BJ (cell line): ENCODE measurements at places on chromosomes 13 and 19.

DNA sequence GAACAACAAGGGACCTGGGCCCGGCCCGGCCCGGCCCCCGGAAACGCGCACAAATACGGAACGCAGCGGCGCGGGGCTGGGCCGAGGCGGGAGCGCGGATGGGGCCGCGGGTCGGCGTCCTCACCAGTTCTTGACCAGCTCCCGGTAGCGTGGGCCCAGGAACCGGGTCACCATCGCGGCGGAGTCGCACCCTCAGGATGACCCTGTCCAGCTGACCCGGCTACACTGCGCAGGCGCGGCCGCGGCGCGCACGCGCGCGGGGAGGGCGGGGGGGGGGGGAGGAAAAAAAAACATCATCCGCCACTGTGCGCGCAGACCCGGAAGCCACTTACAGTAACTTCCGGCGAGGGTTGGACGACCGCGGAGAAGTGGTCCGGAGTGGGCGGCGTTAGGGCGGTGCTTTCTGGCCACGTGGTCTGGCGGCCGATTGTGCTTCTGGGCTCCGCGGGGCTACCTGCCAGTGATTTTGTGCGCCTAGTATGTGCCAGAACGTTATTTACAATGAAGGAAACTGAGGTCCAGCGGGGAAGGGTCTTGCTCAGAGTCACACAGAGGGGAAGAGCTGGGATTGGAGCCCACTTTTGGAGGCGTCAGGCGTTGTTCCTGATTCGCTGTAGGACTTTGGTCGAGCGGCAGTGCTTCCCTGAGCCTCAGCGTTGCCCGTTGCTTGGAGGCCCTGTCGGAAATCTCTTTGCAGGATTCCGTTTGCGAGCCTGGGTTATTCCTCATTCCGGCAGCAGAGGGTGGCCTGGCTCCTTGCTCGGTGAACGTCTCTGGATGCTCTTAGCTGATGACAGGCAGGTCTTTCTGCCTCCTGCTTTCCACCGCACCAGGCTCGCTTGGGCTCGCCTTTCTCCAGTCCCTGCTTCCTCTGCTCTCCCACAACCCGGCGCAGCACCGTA is at the start of gene UQCR11:
TSS of gene UQCR11 (minus strand) at position 227 of the 902 bp plus-strand sequence. CDS start at position 174, 53 bp downstream.
- peak; percentile 81 for DNase-seq

- no peak for DNase-seq
Observed at GRCh38 chr19:1989513-1990229, 25.8 kb downstream of the BTBD2 start.

DNA sequence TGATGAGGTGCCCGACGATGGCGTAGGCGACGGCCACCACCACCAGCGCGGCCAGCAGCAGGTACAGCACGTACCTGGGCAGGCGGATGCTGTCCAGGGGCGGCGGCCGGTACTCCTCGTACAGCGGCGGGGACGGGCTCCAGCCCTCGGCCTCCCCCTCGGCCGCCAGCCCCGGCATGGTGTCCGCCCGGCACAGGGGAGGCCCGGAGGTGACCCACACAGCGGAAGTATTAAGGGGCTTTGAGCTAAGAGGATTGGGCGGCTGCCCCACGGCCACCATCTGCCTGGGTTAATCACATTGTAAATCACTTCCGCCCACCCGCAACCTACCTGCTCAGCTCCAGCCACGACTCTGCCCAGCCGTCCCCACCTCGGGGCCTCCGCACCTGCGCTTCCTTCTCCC is at the start of gene SMIM44:
TSS of gene SMIM44 (minus strand) at position 216 of the 403 bp plus-strand sequence. CDS start at position 178, 38 bp downstream.
- DNase-seq = no peak

- no peak for DNase-seq
Observed at GRCh38 chr13:38697197-38697596, 10.3 kb downstream of the FREM2 start.

DNA sequence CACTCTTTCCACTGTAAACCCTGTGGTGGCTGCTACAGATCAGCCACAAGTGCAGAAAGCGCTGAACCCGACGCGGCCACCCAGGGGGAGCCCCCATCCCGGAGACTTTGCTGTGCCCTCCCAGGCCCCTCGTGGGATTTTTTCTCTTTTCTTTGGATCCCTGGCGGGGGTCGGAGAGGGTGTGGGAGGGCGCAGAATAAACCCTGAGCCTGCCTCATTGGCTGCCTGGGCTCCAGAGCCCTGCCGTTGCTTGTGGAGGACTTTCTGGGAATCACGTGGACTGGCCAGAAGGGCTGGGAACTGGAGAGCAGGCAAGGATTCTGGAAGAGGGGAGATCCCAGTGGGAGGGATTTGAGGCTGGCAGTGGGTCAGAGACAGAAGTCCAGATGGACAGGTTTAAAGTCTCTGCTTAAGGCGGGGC is 24.9 kb downstream of the GADD45B start:
- no peak for DNase-seq

DNA sequence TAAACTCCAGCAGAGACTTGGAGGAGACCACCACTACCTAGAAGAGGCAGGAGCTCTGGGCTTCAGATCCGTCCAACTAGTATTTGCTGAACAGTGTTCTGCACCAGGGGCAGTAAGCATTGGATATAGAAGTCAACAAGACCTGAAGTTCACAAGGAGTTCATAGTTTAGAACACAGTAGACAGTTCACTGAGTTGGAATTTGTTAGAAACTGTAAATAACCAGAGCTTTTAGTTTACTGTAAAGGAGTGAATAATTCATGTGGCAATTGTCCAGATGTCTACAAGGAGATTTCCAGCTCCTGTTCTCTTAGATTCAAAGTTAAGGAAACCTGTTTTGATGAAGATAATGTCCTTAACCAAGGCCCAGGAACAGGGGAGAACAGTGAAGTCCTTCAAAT is 128.9 kb downstream of the COG6 start:
- DNase-seq = no peak

GRCh38 chr13:35475212-35475959 is 1.1 kb downstream of the MAB21L1 start:
- no peak for DNase-seq

DNA sequence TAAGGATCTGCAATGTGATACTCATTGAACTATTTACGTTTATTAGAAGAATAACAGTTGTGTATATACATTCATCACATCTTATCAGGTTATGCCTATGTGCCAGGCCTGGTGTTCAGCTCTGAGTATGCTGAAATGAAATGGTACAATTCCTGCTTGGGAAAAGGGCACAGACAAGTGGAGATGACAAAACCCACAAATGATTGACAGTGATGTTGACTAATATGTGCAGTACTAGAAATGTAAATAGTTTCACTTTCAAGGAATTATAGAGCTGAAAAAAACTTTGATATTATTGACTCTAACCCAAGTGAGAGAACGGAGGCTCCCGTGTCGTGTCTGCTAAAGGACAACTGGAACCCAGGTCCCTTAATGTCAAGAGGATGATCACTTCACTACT is 386.8 kb upstream of the DACH1 start:
- no peak for DNase-seq

GRCh38 chr13:106362707-106363106 is 172.8 kb downstream of the EFNB2 start:
- DNase-seq = no peak

- no peak for DNase-seq
Observed at GRCh38 chr13:28022848-28023518, 34.5 kb upstream of the URAD start.

DNA sequence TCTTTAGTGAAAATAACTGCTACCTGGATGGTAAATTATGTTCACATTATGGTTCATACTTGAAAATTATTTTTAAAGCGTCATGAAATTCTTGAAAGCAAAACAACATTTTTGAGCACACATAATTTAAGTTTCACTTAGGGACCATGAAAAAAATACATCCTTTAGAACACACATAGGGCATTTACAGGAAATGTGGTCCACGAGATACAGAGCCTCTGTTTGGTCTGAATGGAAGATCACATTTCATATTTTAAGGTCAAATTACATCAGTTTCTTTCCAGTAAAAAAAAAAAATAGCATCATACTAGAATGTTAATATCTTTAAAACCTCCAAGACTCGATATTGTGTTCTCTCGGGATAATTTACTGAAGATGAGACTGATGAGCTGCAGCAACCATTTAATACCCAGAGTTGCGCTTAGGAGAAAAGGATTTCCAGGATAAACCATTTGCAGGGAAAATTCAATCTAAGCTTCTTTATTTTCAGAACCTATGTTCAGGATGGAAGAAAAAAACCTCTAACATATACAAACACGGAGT is 720.7 kb downstream of the DIAPH3 start:
- no peak for DNase-seq

GRCh38 chr19:19260417-19261214 is 12.5 kb downstream of the TM6SF2 start:
- no peak for DNase-seq

GRCh38 chr19:12626958-12627357 is 16.2 kb downstream of the ZNF791 start:
- no peak for DNase-seq

DNA sequence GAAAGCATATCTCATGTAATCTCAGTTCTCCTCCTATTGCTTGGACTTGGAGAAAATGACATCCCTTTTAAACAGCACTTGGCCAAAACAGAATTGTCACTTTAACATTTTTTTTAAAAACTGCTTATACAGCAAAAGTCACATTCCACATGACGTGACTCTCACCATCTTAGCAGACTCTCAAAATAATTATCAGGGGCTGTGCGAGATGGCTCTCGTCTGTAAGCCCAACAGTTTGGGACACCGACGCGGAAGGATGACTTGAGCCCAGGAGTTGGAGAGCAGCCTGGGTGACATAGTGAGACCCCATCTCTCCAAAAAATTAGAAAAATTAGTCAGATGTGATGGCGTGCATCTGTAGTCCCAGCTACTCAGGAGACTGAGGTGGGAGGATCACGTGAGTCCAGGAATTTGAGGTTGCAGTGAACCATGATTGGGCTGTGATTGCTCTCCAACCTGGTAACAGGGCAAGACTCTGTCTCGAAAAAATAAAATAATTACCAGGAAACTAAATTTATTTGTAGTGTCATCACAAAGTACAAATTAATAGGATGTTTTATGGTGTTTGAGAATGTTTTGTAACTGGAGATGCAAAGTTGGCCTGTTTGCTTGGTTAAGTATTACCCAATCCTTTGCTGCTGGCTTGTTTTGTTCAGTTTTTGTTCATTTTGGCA is 8.8 kb downstream of the SAFB start:
- no peak for DNase-seq

- DNase-seq = no peak
Observed at GRCh38 chr13:114286808-114287207, 5.4 kb downstream of the UPF3A start.

GRCh38 chr19:48510421-48511268 is 990 bp downstream of the LMTK3 start:
- no peak for DNase-seq

GRCh38 chr19:19372656-19373416 is 32.6 kb upstream of the GATAD2A start:
- DNase-seq = no peak

GRCh38 chr13:28531077-28531844 is 36.3 kb upstream of the FLT1 start:
- no peak for DNase-seq

DNA sequence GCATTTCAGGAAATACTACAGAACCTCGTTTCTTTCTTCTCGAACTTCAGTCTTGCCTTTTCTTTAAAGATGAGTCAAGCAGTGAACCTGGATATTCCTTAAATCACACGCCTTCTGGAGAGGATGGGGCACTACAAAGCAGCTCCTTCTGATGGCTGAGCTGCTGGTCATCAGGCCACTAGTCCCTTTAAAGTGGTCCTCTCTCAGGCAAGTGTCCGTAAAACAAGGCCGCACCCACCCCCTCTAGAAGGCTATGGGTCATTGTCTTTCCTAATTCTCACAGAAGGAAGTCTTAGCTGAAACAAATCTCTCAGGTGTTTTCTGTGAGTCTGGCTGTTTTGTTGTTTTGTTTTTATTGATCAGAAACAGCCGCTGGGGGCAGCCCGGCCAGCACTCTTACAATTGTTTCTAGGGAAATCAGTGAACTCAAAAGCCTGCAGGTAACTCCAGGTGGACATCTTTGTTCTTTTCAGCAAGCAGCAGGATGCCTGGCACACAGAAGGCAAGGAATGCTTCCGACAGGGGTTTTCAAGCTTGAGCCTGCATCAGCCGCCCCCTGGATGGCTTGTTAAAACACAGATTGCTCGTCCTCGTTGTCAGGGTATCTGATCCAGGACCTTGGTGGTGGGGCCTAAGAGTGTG is 45.4 kb downstream of the MBNL2 start:
- no peak for DNase-seq

DNA sequence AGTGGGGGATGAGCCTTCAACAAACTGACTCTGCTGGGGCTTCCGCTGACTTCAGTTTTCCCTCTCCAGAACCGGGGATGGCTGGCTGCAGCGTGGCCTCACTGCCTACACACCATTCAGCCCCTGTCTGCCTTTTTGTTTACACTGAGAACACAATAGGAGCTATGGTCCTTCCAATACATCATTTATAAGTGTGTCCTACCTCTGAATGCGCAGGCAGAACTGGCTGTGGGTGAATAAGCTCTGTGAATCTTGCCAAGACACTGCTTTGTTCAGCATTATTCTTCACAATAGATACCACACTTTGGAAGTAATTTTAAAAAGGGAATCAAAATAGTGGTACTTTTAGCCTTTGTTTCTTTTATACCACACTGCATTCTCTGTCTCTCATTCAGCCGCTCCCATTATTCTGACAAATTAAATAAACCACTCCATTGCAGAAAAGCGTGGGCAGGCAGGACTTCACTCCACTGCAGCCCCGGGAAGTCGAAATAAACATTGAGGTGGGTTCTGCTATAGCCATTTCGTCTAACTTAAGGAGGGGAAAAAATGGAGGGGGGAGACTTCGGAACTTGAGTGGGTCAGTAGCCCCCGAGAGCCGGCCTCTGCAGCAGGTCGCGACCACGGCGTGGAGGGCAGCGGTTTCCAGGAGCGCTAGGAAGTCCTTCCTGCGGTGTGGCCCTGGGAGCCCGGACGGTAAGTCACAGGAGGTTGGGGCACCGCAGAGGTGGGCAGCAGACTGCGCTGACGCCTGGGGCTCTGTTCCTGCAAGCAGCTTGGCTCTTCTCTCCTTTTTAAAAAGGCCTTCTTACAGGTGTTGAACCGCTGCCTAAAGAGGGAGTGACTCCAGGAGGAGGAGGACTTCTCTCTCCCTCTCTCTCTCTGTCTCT is 94.8 kb upstream of the SOX1 start:
- DNase-seq = no peak

DNA sequence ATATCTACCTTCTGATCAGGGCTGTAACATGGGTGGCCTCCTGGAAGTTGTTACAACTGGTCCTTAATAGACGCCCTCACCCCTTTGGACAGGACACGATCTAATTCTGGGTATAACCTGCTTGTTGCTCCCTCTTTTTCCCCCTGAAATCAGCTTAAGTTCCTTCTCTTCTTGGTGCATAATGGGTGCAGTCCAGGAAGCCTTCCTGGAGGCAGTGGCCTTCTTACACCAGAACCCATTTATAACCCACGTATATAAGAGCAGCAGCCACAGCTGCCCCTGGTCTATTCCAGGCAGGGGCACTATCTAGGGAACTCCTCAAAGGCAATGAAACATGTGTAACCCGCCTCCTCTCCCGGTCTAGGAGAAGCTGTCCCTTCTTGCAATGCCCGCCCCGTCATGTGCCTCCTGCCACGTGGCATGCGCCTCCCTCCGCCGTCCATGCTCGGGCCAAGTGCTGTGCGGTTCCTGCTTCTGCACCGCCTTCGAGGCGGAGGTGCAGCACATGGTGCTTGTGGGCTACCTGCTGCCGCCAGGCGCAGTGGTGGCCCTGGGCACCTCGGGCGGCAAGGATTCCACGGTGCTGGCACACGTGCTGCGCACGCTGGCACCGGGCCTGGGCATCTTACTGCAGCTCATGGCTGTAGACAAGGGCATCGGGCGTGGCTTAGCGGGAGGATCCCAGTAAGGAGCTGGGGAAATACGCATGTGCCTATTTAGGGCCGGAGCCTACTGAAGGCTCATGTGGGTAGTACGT is 27.3 kb downstream of the ZNF175 start:
- DNase-seq = no peak
